Stimulated activated CD8-positive, alpha-beta memory T cell treated with anti-CD3 and anti-CD28 coated beads, Interleukin-2, amount 100 ng/mL, for 1 hour (primary cell): ENCODE measurements at places on chromosomes 11 and 22.

- DNase-seq, result no peak
Observed at GRCh38 chr11:76628408-76628947, 42.1 kb downstream of the LRRC32 start.

GRCh38 chr22:50537765-50538164 is 7.9 kb upstream of the KLHDC7B start:
- no peak for DNase-seq

GRCh38 chr11:82045748-82046457 is 687.8 kb downstream of the FAM181B start:
- DNase-seq, result no peak

GRCh38 chr11:103737037-103737622 is 299.3 kb upstream of the DDI1 start:
- DNase-seq, result no peak

GRCh38 chr11:2539371-2540222 is 94.8 kb downstream of the KCNQ1 start:
- DNase-seq, result no peak
